Urinary bladder (tissue), 4 donors: ENCODE measurements at places on chromosomes 4 and X. TPM values are rescaled to one million over a fixed set of nuclear protein-coding genes. Genes with fewer than 3 reads are reported as not detected.

Gene CTSO
- polyA plus RNA-seq, result 23.8 TPM

Gene TEX13D
- not detected for polyA plus RNA-seq

Gene GC
- polyA plus RNA-seq, result 1.5 TPM

Gene RAB41
- not detected for polyA plus RNA-seq

Gene COL4A6
- 65.8 TPM for polyA plus RNA-seq

Gene FRMPD4
- 0.06 TPM for polyA plus RNA-seq

Gene PABPC5
- polyA plus RNA-seq, result 3.3 TPM

Gene NEUROG2
- polyA plus RNA-seq, result not detected

Gene SYTL4
- polyA plus RNA-seq, result 12.5 TPM

Gene PAGE1
- polyA plus RNA-seq, result not detected

Gene PSMD10
- polyA plus RNA-seq, result 46.8 TPM

Gene HTN3
- polyA plus RNA-seq, result not detected

Gene NPY1R
- 1.1 TPM for polyA plus RNA-seq

Gene NXT2
- 6.1 TPM for polyA plus RNA-seq

Gene RHOH
- 3.2 TPM for polyA plus RNA-seq

Gene NPFFR2
- 1.6 TPM for polyA plus RNA-seq

Gene ABHD18
- polyA plus RNA-seq, result 4.4 TPM

Gene SPANXA2
- not detected for polyA plus RNA-seq

Gene ETDB
- not detected for polyA plus RNA-seq

Gene NR3C2
- 15.5 TPM for polyA plus RNA-seq

Gene WDR17
- 1.9 TPM for polyA plus RNA-seq

Gene STOX2
- 4.0 TPM for polyA plus RNA-seq

Gene OPN1MW2
- not detected for polyA plus RNA-seq

Gene AMTN
- polyA plus RNA-seq, result not detected

Gene EREG
- polyA plus RNA-seq, result 0.38 TPM

Gene ALAS2
- not detected for polyA plus RNA-seq

Gene GAGE12F
- not detected for polyA plus RNA-seq
